ENCODE measurements at places on chromosomes 4 and X.

- DNase-seq, result no peak
Observed at GRCh38 chr4:79632114-79632513, 224.1 kb upstream of the GK2 start.

- no peak for DNase-seq
Observed at GRCh38 chr4:76950956-76951671, 1.6 kb downstream of the SEPTIN11 start.

DNA sequence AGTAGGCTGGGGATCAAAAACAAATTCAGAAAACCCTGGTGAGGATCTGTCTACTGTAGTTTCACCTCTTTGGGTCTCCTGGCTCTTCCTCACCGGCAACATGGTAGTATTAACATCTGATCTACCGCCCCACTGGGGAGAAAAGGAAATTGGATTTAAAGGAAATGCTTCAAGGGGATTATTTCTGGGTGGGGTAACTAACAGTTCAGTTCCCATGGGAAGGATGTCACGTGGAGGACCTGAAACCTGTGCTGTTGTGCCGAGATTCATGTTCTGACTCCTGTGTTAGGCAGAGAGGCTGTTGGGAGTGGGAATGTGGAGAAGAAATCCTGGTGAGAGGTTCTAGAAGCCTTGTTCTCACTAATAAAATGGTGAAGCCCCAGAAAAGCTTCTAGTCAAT lies 254.4 kb downstream of the BCOR start:
- DNase-seq, result no peak

- no peak for DNase-seq
Observed at GRCh38 chr4:124152132-124152531, 560.4 kb downstream of the ANKRD50 start.

DNA sequence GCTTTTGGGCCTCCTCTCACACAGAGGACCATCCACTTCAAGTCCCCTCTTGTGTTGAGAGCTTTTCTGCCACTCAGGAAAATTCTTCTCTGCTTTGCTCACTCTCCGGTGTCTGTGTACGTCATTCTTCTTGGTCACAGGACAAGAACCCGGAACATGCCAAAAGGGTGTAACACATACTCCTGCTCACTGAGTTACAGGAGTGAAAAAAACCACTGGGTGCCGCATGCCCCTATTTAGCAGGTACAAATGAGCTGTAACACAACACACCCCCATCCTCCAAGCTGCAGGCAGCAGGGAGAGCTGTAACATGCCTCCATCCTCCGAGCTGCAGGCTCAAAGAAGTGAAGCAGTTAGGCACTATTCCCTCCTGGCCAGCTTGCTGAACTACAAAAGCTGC lies 13.0 kb upstream of the CXCL2 start:
- no peak for DNase-seq

DNA sequence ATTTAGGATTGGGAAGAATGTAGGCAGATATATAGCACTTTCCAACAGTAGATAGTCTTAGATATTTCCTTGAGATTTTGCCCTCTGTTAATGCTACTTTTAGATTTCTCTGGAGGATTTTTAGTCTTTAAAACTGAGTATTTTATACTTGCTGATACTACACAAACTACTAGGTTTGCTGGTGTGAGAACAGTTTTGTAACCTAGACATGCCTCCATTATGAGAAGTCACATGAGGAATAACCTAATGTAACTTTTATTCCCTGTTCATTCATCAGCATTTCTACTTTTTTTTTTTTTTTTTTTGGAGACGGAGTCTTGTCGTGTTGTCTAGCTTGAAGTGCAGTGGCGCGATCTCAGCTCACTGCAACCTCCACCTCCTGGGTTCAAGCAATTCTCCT lies 137.2 kb downstream of the RAPGEF2 start:
- no peak for DNase-seq

GRCh38 chr4:137881641-137882040 lies 349.3 kb upstream of the PCDH18 start:
- no peak for DNase-seq

GRCh38 chrX:129522184-129523078 lies 859 bp downstream of the SMARCA1 start:
- no peak for DNase-seq

GRCh38 chr4:78659264-78659663 lies 107.7 kb downstream of the ANXA3 start:
- DNase-seq, result no peak

DNA sequence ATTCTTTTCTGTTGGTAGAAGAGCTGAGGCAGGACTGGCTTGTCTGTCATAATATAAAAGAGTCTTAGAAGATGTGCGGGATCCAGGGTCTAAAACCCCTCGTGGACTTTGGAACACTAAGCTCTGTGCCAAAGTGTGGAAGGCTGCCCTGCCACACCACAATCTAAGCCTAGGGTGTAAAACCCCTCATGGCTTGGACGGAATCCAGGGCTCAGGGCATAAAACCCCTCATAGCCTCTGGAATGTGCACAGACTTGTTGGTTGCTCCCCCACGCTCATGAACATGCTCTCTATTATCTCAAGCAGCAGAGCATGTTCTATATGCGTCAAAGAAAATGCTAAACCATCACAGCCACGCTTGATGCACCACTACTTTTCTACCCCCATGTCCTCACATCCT lies 483.6 kb downstream of the GABRG1 start:
- no peak for DNase-seq

DNA sequence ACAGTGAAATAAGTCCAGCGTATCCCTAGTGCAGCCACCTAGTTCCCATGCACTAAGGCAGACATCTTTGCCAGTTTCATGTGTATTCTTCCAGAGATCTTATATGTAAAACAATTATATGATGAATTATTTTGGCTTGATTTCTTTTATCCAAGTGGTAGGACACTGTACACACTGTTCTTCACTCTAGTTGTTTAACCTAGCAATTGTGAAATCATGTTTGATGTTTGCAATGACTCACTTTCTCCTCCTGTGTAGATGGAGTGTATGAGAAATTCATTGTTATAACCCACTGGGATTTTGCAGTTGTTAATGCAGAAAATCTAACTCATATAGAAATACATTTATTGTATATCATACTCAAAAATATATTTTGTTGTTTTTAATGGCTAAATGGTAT lies 17.5 kb upstream of the TBC1D1 start:
- DNase-seq, result no peak

DNA sequence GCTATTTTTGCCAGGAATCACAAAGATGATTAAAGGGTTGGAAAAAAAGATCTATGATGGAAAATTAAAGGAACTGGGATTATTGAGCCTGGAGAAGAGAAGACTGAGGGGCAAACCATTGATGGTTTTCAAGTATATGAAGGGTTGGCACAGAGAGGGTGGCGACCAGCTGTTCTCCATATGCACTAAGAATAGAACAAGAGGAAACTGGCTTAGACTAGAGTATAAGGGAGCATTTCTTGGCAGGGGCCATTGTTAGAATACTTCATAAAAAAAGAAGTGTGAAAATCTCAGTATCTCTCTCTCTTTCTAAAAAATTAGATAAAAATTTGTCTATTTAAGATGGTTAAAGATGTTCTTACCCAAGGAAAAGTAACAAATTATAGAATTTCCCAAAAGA lies 75.1 kb downstream of the NPNT start:
- no peak for DNase-seq

- DNase-seq, result no peak
Observed at GRCh38 chr4:62260254-62260653, 1060.1 kb downstream of the ADGRL3 start.

DNA sequence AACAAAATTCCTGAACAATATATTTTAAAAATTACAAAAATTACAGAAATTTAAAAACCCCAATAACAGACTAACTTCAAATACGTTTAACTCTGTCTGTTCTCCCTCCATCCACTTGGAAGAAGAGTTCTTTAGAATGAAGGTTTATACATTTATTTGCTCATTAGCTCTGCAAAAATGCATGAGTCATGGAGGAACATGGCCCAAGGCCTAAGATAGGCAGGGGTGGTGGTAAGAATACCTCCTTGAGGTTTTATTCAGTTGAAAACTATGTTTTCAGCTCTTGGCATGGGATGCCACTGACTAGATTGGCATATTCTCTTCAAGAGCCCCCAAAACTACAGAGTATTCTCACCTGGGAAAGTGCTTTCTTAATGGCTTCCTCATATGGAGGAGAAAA lies 8.8 kb upstream of the LRRC66 start:
- DNase-seq, result no peak

DNA sequence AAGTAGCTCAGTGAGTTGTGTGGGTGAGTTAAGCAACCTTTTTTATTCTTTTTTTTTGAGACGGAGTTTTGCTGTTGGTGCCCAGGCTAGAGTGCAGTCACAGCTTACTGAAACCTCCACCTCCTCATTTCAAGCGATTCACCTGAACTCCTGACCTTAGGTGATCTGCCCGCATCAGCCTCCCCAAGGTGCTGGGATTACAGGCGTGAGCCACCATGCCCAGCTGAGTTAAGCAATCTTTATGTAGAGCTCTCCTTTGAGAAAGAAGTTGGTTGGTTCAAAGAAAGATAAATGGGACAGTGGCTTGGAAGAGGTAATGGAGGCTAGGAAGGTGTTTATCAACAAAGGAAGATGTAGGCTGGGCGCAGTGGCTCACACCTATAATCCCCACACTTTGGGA lies 3.2 kb downstream of the MSMO1 start:
- no peak for DNase-seq

DNA sequence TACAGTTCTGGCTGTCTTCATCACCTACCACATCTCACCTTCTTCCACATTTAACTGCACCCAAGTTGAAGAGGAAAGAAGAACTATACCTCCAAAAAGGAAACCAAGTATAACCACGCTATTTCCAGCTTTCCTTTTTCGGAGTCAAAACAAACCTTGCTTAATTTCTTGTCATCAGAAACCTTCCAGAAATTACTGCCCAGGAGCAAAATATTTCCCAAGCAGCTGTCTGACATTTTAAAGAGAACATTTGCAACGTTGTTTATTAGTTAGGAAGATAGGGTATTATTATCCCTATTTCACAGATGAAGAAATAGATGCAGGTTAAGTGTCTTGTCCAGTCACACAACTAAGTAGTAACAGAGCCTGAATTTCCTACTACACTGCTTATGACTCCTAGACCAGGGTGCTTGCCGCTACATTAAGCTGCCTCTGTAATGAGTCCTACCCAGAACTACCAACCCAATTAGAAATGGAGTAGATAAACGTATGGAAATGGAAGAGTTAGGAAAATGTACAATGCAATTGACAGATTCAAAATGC lies 2.2 kb upstream of the ACSL4 start:
- DNase-seq, result no peak

GRCh38 chr4:37561803-37562207 lies 124.4 kb downstream of the RELL1 start:
- no peak for DNase-seq

GRCh38 chr4:90025248-90025647 lies 101.9 kb upstream of the CCSER1 start:
- no peak for DNase-seq

DNA sequence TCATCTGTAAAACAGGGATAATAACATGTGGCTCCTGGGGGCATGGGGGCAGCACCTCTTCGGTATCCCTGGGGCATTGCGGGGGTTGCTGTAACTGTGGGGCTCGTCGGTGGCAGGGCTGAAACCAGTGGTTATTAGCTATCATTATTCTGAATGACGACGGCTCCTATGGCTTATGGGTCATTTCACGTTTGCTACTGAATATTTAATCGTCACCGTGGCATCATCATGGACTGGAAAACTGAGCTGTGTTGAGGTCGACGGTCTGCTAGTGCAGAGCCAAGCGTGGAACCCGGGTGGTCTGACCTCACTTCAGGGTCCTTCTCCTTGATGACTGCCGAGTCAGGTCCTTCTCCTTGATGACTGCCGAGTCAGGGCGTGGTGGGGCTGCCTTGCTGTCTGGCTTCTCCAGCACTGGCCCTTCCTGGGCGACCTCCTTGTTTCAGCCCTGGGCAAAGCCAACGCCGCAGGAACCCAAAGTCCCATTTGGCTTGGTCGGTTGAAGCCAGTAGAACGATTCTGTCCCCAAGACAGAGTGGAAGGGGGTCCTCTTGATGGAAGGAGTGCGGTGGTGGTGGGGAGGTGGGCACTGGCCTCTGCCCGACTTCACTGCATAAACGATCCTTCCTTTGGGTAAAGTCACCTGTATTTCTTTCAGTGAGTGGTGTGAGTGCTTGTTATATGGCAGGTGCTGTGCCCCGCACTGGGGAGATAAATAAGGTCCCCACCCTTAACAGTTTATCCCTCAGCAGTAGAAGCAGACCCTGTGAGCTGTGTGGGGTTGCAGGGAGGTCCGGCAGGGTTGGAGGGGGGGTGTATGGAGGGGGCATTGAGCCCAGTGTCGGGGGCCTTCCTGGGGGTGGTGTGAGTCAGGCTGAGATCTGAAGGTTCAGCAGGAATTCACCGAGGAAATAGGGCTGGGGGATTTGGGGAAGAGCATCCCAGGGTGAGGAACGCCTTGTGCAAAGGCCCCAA lies 40.8 kb downstream of the PSAPL1 start:
- no peak for DNase-seq

GRCh38 chr4:164343472-164343976 lies 410.4 kb upstream of the SMIM31 start:
- no peak for DNase-seq

DNA sequence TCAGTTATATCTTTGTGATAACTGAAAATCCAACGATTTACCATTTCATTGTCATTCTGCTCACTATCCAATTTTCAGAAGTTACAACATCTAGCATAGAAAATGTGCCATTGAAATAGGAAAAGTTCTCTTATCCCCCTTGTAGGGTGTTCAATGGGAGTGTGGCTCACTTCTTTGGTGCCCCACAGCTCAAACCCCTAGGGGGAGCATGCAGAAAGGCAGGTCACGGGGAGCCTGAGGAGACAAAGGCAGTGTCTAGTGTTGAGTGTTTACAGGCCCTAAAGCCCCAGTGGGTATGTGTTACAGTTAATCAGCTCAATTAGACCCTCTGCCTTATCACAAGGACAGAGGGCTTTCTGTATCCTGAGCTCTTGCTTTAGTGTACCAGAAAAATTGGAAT lies 243.4 kb upstream of the GRID2 start:
- no peak for DNase-seq

- no peak for DNase-seq
Observed at GRCh38 chr4:91113130-91113706, 986.0 kb downstream of the CCSER1 start.

DNA sequence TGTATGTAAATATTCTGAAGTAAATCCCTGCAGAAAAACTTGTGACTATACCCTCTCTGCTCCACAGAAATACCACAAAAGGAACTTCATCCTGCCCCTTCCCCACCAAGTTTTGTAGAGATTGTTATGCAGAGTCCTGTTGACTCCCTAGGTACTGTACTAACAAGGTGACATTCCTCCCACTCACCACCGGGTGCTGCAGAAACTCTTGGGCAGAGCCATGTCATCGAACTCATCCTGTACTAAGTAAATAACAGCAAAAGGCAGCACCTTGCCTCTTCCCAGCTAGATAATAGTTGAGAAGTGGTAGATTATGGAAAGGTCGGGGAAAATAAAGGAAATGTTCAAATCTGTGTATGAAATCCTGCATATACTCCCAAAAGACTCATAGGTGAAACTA lies 233.3 kb downstream of the STPG2 start:
- no peak for DNase-seq

GRCh38 chr4:11297201-11297600 lies 131.5 kb downstream of the HS3ST1 start:
- DNase-seq, result no peak

GRCh38 chrX:143757375-143757774 lies 36.8 kb upstream of the SPANXN2 start:
- DNase-seq, result no peak

- DNase-seq, result no peak
Observed at GRCh38 chr4:75675004-75675531, 1.9 kb upstream of the G3BP2 start.

- DNase-seq, result no peak
Observed at GRCh38 chr4:7978907-7979651, 39.4 kb upstream of the AFAP1 start.
